ENCODE measurements at places on chromosomes 6 and 20.

DNA sequence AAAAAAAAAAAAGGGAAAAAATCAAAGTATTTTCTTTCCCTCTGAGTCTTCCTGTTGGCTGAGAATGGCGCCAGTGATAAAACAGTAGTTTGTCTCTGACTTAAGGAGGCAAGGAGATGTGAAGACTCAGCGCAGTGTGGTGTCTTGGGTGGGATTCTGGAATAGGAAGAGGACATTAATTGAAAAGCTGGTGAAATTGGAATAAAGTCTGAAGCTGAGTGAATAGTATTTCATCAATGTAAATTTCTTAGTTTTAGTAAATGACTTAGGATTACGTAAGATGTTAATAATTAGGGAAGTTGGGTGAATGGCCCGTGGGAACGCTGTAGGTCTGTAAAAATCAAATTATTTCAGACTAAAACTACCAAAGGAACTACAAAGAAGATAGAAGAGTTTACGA, 122.8 kb upstream of the ZNF217 start:
- no peak for DNase-seq

- peak; percentile 33 for DNase-seq
Observed at GRCh38 chr20:49591217-49591865, 23.4 kb upstream of the PTGIS start.

GRCh38 chr6:150452428-150453243, 83.8 kb downstream of the IYD start:
- DNase-seq: no peak

DNA sequence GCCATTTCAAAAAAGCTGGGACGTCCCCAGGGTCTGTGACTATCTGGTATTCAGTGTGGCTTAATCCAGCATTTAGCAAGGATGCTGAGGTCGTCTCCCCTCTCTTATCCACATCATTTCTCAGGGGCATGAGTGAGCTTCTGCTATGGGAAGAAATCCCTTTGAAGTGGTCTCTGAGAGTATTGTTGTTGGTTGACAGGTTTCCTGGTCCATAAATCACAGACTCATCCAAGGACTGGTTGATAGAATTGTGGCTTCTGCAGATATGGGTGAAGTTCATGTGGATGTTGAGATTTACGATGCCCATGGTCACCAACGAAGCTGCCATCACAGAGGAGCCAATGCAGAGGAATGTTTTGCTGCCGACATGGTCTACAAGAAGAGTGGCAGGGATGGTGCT, 24.0 kb downstream of the SLC2A12 start:
- no peak for DNase-seq

Data from activated naive CD8-positive, alpha-beta T cell treated with anti-CD3 and anti-CD28 coated beads, Interleukin-2, amount 50 U/mL, for 24 hours (primary cell).